Heart left ventricle (tissue), 16 donors: ENCODE measurements at places on chromosomes 3 and 15. TPM values are rescaled to one million over a fixed set of nuclear protein-coding genes. Genes with fewer than 3 reads are reported as not detected.

- DNase-seq: no peak
Observed at GRCh38 chr3:73685061-73685460, 60.3 kb upstream of the PDZRN3 start.

- peak; percentile 64 for DNase-seq
Observed at GRCh38 chr15:51281368-51281967, 56.9 kb downstream of the CYP19A1 start.

DNA sequence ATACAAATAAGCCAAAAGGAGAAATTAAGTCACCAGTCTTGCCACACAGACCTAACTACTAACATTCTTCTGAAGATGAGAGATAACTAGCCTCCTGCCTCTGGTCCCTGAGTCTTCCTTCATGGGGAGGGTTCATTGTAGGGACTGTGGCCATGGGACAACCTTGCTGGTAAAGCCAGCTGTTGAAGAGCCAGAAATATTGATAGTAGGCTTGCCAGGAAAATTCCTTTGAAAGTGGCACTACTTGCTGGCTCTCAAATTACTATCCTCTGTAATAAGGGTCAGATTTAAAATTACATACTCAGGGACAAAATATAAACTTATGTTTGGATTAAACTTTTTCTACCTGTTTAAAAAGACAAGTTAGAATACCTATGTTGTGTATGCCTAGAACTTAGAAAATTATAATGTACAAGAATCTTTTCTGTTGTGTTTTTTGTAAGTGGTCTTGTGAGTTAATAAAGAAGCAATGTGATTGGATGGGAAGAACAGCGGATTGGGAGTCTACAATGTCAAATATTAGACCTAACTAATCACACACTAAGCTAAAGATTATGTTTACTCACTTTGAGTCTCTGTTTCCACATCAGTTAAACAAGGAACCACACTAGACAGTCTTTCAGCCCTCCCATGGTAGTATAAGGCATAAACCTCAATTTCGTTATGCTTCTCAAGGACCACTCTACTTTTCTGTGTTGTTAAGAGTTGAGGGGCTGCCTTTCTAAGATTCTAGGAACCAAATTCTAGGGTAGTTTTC is 60.0 kb upstream of the TRIM71 start:
- no peak for DNase-seq

- no peak for DNase-seq
Observed at GRCh38 chr3:45644791-45645201, 44.4 kb upstream of the SACM1L start.

DNA sequence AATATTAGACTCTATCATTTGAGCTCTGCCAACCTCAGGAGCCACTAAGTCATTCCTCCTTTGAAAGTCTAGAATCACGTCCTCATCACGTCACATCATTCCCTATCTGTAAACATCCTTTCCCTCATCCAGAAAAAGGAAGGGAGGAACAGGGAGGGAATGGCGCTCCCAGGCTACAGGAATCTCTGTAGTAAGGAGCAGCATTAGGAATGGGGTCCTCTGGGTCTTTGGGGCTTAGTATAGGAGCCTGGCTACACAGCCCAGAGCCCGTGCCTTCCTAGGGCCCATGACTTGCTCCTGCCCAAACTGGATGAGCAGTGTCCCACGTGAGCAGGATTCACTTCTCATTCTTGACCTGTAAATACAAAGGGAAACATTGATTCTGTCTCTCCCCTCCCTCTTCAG is 1.6 kb downstream of the TAGLN3 start:
- DNase-seq: no peak

DNA sequence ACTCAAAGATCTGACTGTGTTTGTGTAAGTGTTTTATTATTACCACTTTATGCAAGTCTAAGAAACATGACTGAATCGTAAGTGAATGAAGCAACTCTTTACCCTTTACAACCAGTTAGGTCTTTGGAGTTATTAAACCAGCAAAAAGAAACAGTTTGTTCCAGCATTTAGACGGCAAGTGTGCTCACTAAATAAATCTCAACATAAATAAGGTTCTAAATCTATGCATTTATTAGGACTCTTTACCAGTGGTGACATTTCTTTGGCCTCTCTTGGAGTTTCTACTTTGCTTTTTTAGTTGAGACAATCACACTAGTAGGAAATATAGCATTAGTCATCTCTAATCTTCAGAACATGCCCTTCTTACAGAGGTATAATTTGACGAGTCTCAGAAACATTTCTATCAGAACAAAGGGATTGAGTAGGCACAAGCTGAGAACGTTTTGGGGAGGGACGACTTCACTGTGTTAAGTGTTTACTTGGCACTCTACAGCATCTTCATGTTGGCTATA is 739.9 kb upstream of the NR2F2 start:
- no peak for DNase-seq

GRCh38 chr3:108664266-108664665 is 74.7 kb downstream of the DZIP3 start:
- no peak for DNase-seq

DNA sequence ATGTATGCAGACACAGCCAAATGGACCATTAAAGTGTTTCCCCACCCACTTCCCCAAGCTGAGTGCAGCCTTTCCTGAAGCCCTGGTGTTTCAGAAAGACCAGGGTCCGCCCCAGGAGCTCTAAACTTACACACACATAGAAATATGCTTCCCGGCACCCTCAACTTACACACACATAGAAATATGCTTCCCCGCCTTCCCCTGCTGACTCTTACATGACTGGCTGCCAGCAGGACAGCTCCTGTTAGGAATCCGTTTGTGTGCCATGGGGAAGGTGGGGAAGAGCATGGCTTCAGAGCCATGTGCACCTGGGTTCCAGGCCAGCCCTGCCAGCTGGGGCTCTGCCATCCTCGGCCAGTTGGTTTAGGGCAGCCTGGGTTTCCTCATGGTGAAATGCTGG is 3.6 kb downstream of the CLEC3B start:
- DNase-seq: no peak

DNA sequence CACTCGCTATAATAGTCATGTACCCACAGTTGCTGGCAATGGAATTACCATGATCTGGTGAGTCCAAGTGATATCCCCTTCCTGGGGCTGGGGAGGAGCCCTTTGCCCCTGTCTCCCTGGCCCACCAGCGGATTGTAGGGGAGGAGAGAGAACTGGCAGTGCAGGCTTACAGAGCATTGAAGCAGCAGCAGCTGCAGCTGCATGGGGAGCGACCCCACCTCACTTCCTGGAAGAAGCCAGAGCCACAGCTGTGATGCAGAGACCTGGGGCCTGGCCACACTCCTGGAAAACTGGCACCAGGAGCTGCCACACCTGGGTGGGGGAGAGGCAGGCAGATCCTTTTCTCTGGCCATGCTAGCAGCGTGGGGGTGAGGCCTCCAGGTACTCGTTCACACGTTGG is 300.1 kb upstream of the PROK2 start:
- DNase-seq: no peak

- no peak for DNase-seq
Observed at GRCh38 chr15:71397377-71397776, 282.1 kb downstream of the THSD4 start.

GRCh38 chr3:2603692-2604289 is 505.1 kb downstream of the CNTN4 start:
- DNase-seq: no peak

GRCh38 chr15:51075364-51075763 is 19.3 kb downstream of the TNFAIP8L3 start:
- peak; percentile 72 for DNase-seq

DNA sequence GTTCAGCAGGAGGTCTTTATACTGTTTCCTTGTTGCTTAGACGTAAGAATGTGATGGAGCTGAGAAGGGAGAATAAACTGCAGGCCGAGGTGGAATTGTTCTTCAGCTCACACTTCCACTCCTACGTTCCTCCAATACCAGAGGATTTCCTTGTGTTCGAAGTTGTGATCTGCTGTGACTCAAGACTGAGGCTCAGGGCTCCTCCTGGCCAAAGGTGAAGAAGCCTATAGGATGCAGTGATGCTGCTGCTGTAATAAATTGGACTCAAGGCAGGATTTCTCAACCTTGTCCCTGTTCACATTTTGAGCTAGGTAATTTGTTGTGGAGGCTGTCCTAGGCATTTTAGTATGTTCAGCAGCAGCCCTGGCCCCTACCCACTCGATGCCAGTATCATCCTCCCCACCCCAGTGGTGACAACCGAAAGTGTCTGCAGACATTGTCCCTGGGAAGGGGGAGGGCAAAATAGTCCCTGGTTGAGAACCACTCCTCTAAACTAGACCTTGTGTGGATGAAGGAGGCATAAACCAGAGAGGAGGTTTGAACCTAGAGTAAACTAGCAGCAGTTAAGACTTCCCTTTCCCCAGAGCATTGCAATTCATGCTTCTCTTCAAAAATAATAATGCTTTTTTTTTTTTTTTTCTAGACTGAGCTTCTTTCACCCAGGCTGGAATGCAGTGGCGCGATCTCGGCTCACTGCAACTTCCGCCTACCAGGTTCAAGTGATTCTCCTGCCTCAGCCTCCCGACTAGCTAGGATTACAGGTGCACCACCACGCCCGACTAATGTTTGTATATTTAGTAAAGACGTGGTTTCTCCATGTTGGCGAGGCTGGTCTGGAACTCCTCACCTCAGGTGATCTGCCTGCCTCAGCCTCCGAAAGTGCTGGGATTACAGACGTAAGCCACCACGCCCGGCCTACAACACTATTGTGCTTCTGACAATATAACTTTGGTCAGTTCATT is 11.1 kb downstream of the RAP2B start:
- DNase-seq: peak; percentile 14

DNA sequence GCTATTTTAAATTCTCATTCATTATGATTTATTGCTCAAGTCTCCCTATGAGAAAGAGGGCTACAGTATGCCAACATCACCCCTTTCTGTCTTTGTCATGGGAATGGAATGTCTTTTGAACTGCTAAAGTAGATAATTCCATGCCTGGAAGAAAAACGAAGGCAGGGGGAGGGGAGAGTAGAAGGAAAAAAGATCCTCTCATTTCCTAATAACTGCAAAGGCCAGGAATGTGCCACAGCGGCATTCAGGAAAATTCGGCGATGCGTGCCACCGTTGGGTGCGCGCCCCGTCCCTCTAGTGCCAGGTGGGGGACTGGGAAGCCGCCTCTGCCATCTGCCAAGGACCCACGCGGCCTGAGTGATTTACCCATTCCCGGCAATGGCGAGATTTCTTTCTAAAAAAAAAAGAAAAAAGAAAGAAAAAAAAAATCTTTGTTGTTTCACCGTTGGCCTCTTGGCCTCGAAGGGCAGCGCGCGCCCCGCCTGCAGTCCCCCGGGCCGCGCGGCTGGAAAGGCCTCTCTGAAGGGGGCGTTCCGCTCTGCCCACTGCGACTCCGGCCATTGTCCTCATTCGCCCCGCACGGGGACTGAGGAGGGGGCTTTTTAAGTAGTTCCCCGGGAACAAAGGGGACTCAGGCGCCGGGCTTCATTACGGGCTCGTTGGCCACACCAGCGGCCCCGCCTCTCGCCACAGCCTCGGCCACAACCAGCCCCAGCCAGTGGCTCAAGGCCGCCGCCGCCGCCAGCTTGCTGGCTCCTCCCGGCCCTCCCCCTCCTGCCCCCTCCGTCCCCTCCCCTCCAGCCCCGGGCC is 54.5 kb downstream of the CPN2 start:
- DNase-seq: no peak

DNA sequence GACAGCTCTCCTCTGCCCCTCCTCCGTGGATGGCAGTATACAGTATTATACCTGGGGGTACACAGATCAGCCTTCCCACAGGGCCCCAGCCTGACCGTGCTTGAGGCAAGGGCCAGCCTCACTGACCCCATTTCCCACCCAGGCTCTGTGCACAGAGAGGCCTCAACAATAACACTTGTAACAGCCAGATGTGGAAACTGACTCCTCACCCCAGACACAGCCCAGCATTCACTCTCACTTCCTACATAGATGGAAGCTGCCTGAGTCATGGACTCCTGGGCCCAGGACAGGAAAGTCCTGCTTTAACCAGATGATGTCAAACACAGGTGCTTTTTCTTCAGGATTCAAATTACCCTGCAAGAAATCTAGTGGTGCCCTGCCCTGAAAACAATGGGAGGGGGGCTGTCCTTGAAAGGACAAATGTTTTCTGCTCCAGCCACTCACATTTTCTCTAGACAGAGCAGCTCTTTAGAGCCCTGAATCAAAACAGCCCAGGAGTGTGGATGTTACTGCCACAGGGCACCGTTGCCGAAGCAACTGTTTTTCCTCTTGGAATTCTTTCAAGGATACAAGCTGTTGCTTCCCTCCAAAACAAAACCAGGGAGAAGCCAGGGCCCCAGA is 16.4 kb downstream of the CCDC12 start:
- DNase-seq: peak; percentile 59

Gene RASGRP1
- total RNA-seq: 0.55 TPM

Gene LMCD1
- 54.6 TPM for total RNA-seq

Gene MFAP1
- 20.2 TPM for total RNA-seq

Gene KBTBD13
- total RNA-seq: 4.7 TPM

Gene LRTM1
- total RNA-seq: not detected

Gene SSR3
- 189 TPM for total RNA-seq

Gene CDCP1
- 0.19 TPM for total RNA-seq

Gene CACNA1D
- 2.4 TPM for total RNA-seq

Gene FOXB1
- total RNA-seq: not detected

Gene SLC28A1
- 0.64 TPM for total RNA-seq

Gene CXCR6
- total RNA-seq: 1.4 TPM

Gene GOLIM4
- 63.6 TPM for total RNA-seq

Gene ANKRD63
- total RNA-seq: 0.47 TPM
